Sigmoid colon (tissue), 7 donors: ENCODE measurements at places on chromosomes 6 and 20. TPM values are rescaled to one million over a fixed set of nuclear protein-coding genes. Genes with fewer than 3 reads are reported as not detected.

GRCh38 chr20:58889798-58890517 lies 37.4 kb downstream of the GNAS start:
- H3K27ac ChIP-seq: peak overlapping the region; percentile 98
- peak overlapping the region; percentile 90 for H3K4me3 ChIP-seq
- no peaks in the 10 kb centered on the region for H3K27me3 ChIP-seq
- H3K36me3 ChIP-seq: no peaks in the 10 kb centered on the region

The FAM217A gene
- total RNA-seq: not detected

- peak within 1 kb of the TSS; percentile 92 for H3K27ac ChIP-seq
- peaks cover 16% of the 10 kb centered on the region for H3K36me3 ChIP-seq
- peak within 1 kb of the TSS; percentile 89 for H3K4me3 ChIP-seq
- H3K4me1 ChIP-seq: no peaks in the 10 kb centered on the region
- DNase-seq: peak; percentile 93
- no peaks in the 10 kb centered on the region for H3K27me3 ChIP-seq
Measured at GRCh38 chr20:62143081-62143956, at the start of the genes PSMA7 and SS18L1. Gene PSMA7 (minus strand): TSS chr20:62143394. CDS start chr20:62143303, 91 bp downstream. Gene SS18L1 (plus strand): TSS chr20:62143769. CDS start chr20:62143821, 52 bp downstream.

The UNC5CL gene
- 1.1 TPM for total RNA-seq

- no peak overlapping the region for H3K4me3 ChIP-seq
- H3K27ac ChIP-seq: peak overlapping the region; percentile 77
- H3K36me3 ChIP-seq: no peaks in the 10 kb centered on the region
- H3K27me3 ChIP-seq: no peaks in the 10 kb centered on the region
Measured at GRCh38 chr6:157987788-157988699, 6.4 kb downstream of the SYNJ2 start.

GRCh38 chr20:46670585-46671584 lies 18.4 kb downstream of the TP53RK start:
- H3K36me3 ChIP-seq: no peaks in the 10 kb centered on the region
- no peaks in the 10 kb centered on the region for H3K4me1 ChIP-seq
- no peak for DNase-seq

The PNPLA1 gene
- total RNA-seq: not detected

GRCh38 chr6:30690403-30691207 lies at the start of gene NRM:
Gene NRM (minus strand): TSS chr6:30690984. CDS start chr6:30690974, 10 bp downstream.
- no peaks in the 10 kb centered on the region for H3K36me3 ChIP-seq
- peak within 1 kb of the TSS; percentile 99 for H3K27ac ChIP-seq
- peaks cover 45% of the 10 kb centered on the region for H3K4me1 ChIP-seq
- DNase-seq: peak; percentile 97
- peak within 1 kb of the TSS; percentile 62 for H3K4me3 ChIP-seq

DNA sequence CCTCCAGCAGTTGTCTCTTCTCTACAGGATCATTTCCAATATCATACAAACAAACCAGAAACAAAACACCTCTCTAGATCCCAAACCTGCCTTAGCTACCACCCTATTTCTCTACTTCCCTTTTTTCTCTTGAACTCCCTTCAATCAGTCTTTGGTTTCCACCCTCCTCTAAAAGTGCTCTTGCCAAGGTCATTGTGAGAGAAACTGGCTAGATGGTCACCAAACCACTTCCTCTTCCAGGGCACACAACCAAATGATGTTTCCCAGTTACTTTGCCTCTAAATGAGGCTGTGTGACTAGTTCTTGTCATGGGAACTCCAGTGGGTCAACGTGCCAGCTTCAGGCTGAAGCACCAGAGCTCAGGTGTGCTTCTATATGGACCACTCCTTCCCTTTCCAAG lies 85.8 kb upstream of the ARMC2 start:
- no peaks in the 10 kb centered on the region for H3K4me1 ChIP-seq
- no peak for DNase-seq
- H3K36me3 ChIP-seq: no peaks in the 10 kb centered on the region
- H3K27me3 ChIP-seq: no peaks in the 10 kb centered on the region

- H3K4me1 ChIP-seq: no peaks in the 10 kb centered on the region
- no peak overlapping the region for H3K4me3 ChIP-seq
- DNase-seq: no peak
- H3K27me3 ChIP-seq: no peaks in the 10 kb centered on the region
- no peaks in the 10 kb centered on the region for H3K36me3 ChIP-seq
Measured at GRCh38 chr20:52804497-52805295, 167.5 kb upstream of the TSHZ2 start.

GRCh38 chr6:163711615-163712565 lies 297.4 kb downstream of the QKI start:
- no peaks in the 10 kb centered on the region for H3K27me3 ChIP-seq
- peak; percentile 88 for DNase-seq
- H3K36me3 ChIP-seq: no peaks in the 10 kb centered on the region
- H3K4me1 ChIP-seq: peaks cover 10% of the 10 kb centered on the region
- peak overlapping the region; percentile 47 for H3K27ac ChIP-seq
- H3K4me3 ChIP-seq: no peak overlapping the region

The GABRR2 gene
- 2.8 TPM for total RNA-seq

- no peak for DNase-seq
- no peak overlapping the region for H3K4me3 ChIP-seq
- no peaks in the 10 kb centered on the region for H3K36me3 ChIP-seq
- H3K4me1 ChIP-seq: peaks cover 12% of the 10 kb centered on the region
Measured at GRCh38 chr6:166555086-166555485, 31.4 kb downstream of the RAMACL start.

The WFDC10B gene
- total RNA-seq: not detected

The OPRL1 gene
- 0.95 TPM for total RNA-seq

DNA sequence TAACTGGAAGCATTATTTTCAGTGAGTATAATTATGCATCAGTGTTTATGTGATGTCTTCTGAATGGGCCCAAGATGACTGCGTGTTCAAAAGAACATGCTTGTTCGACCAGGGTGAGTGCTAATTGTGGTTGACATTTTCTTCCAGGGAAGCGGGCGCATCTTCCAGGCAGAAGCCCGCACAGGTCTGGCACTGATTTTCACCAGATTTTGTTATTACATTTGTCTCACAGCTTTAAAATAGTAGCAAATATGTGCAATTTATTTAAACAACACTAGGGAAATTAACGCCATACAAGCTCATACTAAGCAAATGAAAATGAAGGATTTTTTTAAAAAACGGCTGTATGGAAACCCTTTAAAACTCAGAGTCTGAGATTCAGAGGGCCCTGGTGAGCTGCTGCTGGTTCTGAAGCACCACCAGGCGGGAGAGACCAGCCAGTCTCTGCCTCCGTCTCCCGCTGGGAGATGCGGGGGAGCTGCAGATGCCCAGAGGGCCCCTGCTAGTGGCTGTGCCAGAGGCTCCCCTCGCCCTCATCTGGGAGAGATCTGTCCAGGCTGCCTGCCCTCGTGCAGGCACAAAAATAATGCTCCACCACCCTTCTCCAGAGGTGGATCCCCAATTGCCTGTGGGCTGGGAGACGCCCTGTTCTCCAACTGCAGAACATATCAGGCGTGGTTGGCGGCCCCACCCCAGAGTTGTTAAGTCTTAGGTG lies 297.0 kb downstream of the TAF4 start:
- H3K27me3 ChIP-seq: no peaks in the 10 kb centered on the region
- no peak overlapping the region for H3K4me3 ChIP-seq

DNA sequence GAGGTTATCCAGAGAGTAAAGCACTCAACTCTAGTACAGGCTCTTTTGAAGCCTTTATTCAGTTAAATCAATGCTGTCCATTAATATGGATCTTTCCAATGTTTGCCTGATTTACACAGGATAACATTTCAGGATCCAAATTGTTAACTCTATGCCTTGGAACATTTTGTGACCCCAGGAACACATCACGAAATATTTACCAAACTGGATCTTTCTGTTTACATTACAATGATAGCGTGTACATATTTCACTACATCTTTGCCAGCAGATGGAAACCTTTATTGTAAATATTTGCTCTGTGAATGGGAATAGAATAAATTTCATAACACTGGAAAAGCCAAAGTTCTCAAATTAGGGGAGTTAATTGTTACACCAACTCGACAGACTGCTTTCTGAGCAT lies 23.5 kb downstream of the BPIFA2 start:
- no peaks in the 10 kb centered on the region for H3K4me1 ChIP-seq
- DNase-seq: no peak
- no peaks in the 10 kb centered on the region for H3K36me3 ChIP-seq
- H3K27ac ChIP-seq: no peak overlapping the region

DNA sequence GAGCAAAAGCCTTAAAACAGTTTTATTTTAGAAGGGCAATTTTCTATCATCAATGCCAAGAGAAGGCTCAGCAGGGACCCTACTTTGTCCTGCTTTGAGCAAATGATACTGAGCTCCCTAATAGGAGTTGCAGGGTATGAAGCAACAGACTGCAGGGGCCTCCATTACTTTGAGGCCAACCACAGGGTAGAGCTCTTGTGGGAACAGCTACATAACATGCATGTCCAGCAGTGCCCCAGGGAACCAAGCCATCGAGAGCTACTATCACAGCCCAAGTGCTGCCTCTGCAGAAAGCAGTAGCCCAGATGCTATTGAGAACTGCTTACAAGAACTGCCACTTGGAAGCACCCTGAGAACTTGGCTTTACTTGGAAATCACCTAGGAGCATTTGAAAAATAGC lies 222.1 kb downstream of the LAMA2 start:
- H3K4me3 ChIP-seq: no peak overlapping the region
- H3K27ac ChIP-seq: peak overlapping the region; percentile 9
- no peaks in the 10 kb centered on the region for H3K4me1 ChIP-seq
- H3K36me3 ChIP-seq: no peaks in the 10 kb centered on the region
- no peak for DNase-seq
- H3K27me3 ChIP-seq: no peaks in the 10 kb centered on the region

The AURKA gene
- 2.1 TPM for total RNA-seq

DNA sequence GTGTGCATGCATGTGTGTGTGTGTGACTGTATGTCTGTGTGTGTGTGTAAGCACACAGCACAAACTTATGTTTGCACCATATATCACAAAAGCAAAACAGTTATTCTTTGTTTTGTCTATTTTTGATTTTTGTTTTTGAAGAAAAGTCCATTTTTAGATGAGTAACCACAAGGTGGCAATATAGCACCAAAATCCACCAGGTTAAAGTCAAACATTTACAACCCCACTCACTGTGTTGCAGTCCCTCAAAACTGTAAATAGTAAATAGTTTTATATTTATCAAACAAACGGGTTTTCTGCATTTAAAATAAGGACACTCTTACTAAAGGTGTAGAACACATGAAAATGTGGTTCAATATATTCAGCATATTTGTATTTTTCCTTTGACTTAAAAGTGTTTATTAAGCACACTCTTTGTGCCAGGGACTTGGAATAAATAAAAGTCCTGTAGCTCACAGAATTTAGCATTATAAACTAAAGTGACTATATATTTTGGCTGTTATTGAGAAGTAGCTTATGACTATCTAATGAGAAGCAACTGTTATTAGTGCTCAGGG lies 118.5 kb downstream of the GFRAL start:
- H3K27ac ChIP-seq: no peak overlapping the region
- no peaks in the 10 kb centered on the region for H3K36me3 ChIP-seq
- no peaks in the 10 kb centered on the region for H3K27me3 ChIP-seq
- H3K4me1 ChIP-seq: no peaks in the 10 kb centered on the region
- DNase-seq: no peak

- H3K36me3 ChIP-seq: no peaks in the 10 kb centered on the region
- H3K4me3 ChIP-seq: peak overlapping the region; percentile 92
- DNase-seq: peak; percentile 71
- no peaks in the 10 kb centered on the region for H3K27me3 ChIP-seq
- peaks cover 56% of the 10 kb centered on the region for H3K4me1 ChIP-seq
Measured at GRCh38 chr20:57391439-57392301, 474 bp downstream of the RBM38 start.

The TCF21 gene
- total RNA-seq: 16.3 TPM
